Left kidney (tissue), 8 donors: ENCODE measurements at places on chromosomes 16 and 17. TPM values are rescaled to one million over a fixed set of nuclear protein-coding genes. Genes with fewer than 3 reads are reported as not detected.

The TNS4 gene
- polyA plus RNA-seq, result 0.10 TPM

The MRPS7 gene
- polyA plus RNA-seq, result 73.9 TPM

The HOXB5 gene
- polyA plus RNA-seq, result 38.2 TPM

The PITPNC1 gene
- polyA plus RNA-seq, result 22.3 TPM

The MYH8 gene
- 0.70 TPM for polyA plus RNA-seq

The CIBAR2 gene
- 0.27 TPM for polyA plus RNA-seq

The KRTAP2-1 gene
- polyA plus RNA-seq, result not detected

The KRT12 gene
- polyA plus RNA-seq, result 0.37 TPM

The BCL6B gene
- polyA plus RNA-seq, result 21.8 TPM

The CEMP1 gene
- polyA plus RNA-seq, result 3.1 TPM

The MLKL gene
- polyA plus RNA-seq, result 3.5 TPM

The UNC45B gene
- polyA plus RNA-seq, result 0.08 TPM

The TERB1 gene
- 0.12 TPM for polyA plus RNA-seq

The NOG gene
- 1.1 TPM for polyA plus RNA-seq

The CPNE7 gene
- 4.0 TPM for polyA plus RNA-seq

- DNase-seq, result peak; percentile 36
These were observed 601 bp upstream of the RFWD3 start for GRCh38 chr16:74667255-74667700.

GRCh38 chr17:74113326-74113725 lies 90.2 kb upstream of the RPL38 start:
- DNase-seq, result no peak

DNA sequence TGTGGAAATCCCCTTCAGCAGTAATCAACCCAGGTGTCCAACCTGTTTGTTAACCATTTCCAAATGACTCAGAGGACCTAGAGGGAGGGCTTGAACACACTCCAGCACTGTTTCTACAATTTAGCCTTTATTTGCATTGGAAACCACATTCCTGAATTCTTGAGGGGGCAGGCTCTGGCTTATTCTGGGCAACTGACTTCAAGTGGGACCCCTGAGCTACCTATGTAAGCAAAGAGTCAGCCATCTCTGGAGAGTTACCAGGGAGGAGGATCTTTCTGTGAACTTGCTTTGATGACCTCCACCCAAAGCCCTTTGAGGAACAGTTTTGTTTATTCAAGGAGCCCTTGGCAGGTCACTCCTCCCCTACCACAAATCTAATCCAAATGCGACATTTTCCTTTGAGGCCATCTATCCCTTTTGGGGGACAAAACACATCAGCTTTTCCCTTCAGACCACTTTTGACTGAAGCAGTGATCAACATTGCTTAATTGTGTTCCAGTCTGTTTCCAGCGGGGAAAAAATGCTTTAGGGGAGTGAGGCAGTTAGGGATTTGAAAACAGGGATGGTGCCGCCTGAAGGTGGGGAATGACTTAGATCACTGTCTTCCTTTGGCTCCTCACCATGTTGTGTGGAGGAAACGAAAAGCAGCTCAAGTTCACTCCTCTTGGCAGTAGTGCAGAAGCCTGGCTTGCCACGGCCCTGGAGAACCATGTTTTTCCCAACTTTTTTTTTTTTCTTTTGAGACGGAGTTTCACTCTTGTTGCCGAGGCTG lies 46.2 kb downstream of the TUBD1 start:
- no peak for DNase-seq

DNA sequence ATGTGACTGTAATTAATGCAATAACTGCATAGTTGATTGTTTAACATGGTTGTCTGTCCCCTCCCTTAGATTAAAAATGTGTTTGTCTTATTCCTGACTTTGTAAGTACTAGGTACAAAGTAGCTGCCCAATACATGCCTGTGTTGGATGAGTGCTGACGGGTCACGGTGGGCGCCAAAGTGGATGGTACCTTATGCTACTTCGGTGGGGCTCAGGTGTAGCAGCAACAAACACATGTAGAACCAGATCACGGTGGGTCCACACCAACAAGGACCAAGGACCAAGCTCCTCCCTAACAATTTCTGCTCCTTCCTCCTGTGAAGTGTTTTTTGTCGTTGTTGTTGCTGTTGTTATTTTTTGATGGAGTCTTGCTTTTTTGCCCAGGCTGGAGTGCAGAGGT lies 46.4 kb upstream of the ZFHX3 start:
- no peak for DNase-seq

- DNase-seq, result no peak
These were observed 28.8 kb upstream of the PRKCB start for GRCh38 chr16:23807028-23807427.

DNA sequence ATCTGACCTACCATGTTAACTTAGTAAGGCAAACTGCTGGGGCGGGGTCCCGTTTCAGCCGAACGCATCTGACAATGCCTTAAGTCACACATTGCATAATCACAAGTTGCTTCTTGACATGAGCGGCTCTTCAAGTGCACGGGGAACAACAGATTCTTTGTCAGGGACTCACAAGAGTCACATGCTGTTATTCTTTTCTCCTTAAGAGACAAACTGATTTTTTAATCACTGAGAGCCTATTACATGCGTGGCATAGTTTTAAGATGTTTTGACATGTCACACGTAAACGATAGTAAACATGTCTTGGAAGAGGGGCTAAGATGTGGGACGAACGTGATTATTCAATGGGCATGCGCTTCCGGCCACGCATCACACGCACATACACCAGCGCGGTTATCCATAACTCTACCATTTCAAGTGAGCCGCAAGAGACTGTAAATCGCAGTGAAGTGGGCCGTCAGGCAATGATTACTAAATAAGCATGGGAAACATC lies 63.4 kb downstream of the ADCY9 start:
- DNase-seq, result no peak

- no peak for DNase-seq
These were observed 35.9 kb downstream of the SLC6A4 start for GRCh38 chr17:30199600-30199999.

- DNase-seq, result no peak
These were observed 357.3 kb upstream of the XYLT1 start for GRCh38 chr16:17828012-17828411.

- no peak for DNase-seq
These were observed 6.3 kb downstream of the UBE2O start for GRCh38 chr17:76446449-76447231.

- DNase-seq, result peak; percentile 77
These were observed 12.2 kb upstream of the NDRG4 start for GRCh38 chr16:58487566-58488351.

DNA sequence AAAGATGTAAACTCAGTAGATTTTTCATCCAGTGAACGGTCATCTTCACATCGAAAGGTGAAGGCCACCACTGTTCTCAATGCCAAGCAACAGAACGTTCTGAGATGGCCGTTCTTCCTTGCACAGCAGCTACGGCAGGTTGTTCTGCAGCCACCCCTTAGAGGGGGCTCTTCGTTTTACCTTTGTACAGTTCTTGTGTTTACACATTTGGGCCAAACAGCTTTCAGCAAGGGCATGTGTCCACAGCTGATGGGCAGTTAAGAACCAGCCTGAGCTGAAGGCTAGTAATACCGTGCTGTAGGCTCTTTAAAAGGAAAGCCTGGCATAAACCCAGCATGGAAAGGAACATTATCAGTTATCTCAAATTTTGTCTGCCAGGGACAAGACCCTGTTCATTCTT lies 15.9 kb downstream of the PLD6 start:
- no peak for DNase-seq

DNA sequence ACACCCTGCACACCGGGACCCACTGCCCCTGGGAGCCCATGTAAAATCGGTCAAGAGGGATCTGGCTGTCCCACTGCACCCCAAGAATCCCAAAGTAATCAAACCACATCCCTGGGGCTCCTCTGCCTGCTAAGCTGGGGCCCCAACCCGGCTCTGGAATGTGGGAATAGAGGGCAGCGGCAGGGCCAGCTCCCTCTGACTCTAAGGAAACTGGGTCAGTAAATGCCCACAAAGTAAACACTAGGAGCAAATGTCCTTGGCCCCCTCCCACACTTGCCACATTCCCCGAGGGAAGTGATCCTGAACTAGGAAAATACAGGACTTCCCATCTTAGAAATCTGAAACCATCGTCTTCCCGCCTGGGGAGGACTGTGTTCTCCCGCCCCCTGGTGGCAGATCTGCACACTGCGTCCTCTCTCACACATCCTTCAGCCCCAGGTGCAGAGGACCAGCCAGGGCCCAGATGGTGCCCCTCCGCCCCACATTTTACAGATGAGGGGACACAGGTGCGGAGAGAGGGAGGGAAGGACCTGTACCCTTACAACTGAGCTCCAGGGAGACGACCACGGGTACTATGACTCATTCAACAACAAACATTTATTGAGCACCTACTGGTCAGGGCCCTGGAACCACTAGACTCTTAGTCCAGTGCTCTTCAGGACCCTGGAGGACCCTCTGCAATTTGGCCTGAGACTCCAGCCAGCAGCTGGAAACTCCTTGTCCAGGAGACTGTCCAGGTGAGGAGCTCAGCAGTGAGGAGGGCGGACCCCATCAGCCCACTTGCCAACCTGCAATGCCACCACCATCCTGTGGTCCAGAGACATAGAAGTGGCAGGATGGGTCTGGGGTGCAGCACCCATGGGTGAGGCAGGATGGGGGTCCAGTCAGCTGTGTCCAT lies 10.1 kb downstream of the P3H4 start:
- DNase-seq, result peak; percentile 93

GRCh38 chr17:47220531-47220999 lies 11.4 kb downstream of the MYL4 start:
- DNase-seq, result no peak

- no peak for DNase-seq
These were observed 32.6 kb upstream of the PIRT start for GRCh38 chr17:10870336-10871050.

DNA sequence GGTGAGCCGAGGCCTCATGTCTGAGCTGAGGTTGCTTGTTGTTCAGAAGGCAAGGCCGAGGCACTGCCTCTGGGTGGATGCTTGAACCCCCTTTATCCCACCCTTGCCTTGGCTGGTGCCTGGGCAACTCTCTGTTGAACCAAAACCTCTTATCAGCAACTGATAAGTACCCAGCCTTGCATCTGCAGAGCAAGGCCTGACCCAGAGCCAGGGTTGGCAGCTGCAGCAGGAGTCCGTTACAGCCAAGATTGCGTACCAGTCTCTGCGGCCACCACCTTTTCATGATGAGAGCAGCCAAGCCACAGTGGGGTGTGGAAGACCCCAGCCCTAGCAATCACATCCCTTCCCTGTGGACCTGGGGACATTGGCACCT lies 118.3 kb downstream of the RAB11FIP4 start:
- DNase-seq, result no peak

GRCh38 chr16:11334831-11335404 lies 10.3 kb upstream of the RMI2 start:
- no peak for DNase-seq

DNA sequence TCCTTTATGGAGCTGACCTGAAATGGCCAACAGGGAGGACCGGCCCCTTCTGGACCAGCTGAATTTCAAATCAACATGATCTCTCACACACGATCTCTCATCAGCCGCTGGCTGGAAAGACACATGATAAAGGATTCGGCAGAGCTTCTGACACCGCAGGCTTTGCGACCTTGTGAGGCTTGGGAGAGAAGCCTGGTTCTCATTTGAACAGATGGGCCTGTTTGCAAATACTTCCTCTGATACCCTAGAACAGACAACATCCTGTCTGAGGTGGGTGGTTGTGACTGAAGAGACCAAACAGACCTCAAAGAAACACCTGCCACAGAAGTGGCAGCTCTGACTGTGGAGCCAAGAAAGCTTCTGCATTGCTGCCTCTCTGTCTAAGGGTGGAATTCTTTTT lies 77.9 kb upstream of the SDK2 start:
- DNase-seq, result no peak

- no peak for DNase-seq
These were observed 89.3 kb upstream of the NKD1 start for GRCh38 chr16:50458667-50459495.

- DNase-seq, result no peak
These were observed 10.4 kb downstream of the ERBB2 start for GRCh38 chr17:39709998-39710964.

GRCh38 chr17:69959283-69959682 lies 115.7 kb upstream of the KCNJ16 start:
- DNase-seq, result no peak

GRCh38 chr17:18191967-18192366 lies 8.3 kb downstream of the ALKBH5 start:
- no peak for DNase-seq

DNA sequence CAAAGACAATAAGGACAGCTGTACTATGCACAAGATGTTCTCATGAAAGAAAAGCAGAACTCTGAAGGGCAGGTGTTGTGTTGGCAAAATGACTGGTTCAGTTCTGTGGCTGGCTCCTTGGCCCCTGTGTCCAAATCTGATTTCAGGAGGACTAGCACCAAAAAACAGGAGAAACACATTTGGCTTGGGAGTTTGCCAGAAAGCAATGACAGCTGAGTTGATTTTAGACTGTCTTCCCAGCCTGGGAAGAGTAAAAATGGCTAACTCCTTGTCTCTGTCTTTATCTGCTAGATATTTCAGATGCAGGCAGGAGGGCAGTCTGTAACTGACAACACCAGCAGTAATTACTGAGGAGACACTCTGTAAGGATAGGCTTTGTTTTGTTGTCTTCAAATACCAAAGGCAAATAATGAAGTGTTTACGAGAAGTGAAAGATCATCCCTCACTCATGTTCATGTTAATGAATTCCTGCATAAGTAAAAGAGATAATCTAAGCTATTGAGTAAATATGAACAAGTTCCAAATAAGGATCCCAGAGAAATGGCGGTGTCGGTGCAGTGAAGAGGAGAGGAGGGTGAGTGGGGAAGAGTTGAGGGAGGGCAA lies 989.0 kb downstream of the CDH11 start:
- DNase-seq, result no peak

GRCh38 chr17:46736100-46736499 lies 82.4 kb downstream of the WNT3 start:
- no peak for DNase-seq

DNA sequence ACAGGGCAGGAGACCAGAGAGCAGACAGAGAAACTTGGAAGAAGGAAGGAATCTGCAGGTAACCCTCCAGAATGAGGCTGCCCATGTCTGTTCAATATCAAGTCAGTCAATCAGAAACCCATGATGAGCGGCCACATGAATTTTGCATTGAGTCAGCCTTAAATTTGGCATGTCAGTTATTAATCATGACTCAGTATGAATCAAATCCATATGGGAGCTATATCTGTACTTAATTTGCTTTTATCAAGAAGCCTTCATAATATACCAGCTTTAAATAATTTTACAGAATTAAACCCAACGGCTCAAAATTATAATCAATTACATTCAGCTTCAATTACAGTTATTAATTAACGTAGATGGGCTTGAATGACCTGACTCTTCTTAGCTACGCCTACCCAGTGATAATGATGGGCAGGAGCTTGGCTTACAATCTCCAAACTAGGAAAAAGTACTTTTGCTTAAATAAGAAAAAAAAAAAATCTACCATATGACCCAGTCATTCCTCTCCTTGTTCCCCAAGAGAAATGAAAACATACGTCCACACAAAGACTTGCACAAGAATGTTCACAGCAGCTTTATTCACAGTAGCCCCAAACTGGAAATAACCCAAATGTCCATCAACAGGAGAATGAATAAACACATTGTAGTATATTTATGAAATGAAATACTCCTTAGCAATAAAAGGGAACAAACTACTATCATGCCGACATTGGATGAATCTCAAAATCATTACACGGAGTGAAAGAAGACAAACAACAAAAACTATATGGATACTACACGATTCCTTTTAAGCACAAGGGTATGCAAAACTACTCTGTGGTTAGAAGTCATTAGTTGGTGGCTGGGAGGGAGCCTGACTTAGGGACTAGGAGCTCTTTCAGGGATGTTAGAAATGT lies 48.6 kb downstream of the SLC39A11 start:
- DNase-seq, result no peak
